Kidney (tissue), 22 donors: ENCODE measurements at places on chromosomes 1 and 21.

GRCh38 chr1:218433744-218434143 is 88.6 kb downstream of the TGFB2 start:
- DNase-seq: no peak

DNA sequence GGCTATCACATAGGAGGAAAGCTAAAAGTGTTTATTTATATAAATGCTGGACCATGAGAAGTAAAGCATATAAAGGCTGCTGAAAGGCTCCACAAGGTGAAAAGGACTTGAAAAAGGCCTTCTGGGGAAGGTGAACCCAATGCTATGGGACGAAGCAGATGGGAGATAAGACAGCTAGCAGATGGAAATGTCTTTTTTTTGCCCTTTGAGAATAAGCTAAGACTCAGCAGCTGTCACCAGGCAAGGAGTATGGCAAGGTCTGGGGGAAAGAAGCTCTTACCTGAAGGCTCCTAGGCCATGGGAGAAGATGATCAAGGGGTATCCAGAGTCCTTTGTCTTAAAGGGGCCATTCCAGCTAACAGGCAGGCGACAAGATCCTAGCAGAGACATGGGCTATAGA is 9.9 kb downstream of the PAFAH2 start:
- no peak for DNase-seq

DNA sequence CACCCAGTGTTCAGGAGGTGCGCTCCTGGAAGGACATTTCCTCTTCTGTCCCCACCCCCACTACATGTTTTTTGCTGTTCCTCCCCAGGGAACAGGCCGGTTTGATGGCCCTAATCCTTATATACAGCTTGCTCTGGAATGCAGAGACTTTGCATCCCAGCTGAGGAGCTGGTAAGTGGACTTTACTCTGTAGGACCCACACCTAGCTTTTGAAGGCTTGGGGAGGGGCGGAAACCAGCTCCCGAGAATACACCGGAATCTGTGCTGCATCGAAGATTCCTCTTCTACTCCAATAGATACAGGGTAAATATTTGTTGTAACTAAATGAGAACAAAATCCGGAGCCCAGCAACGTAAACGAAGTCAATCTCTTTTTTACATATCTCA is 1.2 kb upstream of the CGN start:
- peak; percentile 38 for DNase-seq

- DNase-seq: no peak
Measured at GRCh38 chr1:5966543-5967205, 25.6 kb downstream of the NPHP4 start.

DNA sequence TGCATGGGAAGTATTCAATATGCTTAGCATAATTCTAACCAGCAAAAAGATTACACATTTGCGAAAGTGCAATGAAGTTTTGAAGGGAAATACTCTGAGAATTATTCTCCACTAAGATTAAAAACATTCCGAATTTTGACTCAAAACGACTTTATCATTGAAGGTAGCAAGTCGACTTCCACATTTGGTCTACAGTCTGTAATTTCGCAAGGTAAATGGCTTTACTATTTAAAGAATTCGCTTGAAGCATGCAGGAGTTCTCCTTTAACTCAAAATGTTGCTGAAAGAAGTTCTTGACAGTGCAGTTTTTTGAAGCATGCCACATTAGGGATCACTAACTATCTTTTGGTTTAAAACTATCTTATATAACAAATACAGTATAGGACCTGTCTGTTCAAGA is 161.0 kb upstream of the HP1BP3 start:
- DNase-seq: no peak

DNA sequence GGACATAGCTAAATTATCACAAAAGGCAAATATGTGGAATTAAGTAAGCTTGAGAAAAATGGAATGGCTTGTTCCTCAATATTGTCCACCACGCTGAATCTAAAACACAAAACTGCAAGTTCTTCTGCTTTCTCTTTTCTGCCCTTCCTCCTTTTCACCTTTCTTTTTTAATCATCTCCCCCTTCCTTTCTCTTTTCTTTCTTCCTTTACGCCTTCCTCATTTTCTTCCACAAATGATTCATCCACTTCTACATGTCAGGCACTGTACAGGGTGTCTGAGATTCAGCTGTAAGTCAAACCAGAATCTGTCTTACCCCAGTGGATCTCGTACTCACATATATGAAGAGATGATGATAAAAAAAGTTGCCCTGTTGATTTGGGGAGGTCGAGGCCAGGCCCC is 1182.5 kb downstream of the MRPL39 start:
- no peak for DNase-seq

DNA sequence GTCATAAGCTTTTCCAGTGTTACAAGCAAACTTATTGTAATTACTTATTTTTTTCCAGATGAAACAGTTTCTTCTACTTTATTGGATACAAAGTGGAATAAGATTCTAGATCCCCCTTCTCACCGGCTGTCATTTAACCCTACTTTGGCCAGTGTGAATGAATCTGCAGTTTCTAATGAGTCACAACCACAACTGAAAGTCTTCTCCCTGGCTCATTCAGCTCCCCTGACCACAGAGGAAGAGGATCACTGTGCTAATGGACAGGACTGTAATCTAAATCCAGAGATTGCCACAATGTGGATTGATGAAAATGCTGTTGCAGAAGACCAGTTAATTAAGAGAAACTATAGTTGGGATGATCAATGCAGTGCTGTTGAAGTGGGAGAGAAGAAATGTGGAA is 95.5 kb downstream of the ZFYVE9 start:
- no peak for DNase-seq

DNA sequence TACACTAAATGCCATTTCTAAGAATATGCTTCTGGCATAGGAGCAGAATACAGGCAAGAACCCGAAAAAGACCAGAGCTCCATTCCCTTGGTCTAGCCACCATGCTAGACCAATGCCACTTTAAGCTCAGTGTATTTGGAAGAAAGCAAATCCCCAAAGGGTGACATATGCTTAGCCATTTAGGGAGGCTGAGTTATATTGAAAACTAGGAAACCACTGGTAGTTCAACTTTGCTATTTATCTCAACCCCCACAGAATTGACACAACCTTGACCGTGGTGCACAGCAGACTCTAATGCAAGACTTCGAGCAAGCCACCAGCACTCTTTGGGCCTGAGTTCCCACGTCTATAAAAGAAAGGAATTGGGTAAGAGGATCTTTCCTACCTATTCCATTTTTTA is 167.9 kb downstream of the ADSS2 start:
- DNase-seq: no peak

- no peak for DNase-seq
Measured at GRCh38 chr1:84442256-84442655, 36.8 kb upstream of the RPF1 start.

DNA sequence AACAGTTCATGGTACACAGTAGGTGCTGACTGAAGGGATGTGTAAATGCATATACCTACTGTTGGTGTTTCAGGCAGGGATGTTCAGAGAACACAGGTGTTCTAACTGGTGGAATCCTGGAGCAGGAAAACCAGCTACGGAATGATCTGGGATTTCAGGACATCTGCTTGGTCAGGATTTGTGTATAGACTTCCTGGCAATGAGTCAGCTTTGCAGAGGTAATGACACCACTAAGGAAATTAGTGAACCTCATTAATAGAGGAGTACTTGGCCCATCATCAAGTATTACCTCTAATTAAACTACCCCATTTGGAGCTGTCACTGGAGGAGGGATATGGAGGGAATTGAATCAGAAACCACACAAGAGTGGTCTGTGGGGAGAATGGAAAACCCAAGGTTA is 7.3 kb downstream of the MRPL37 start:
- no peak for DNase-seq

GRCh38 chr1:188433425-188433824 is 1604.7 kb downstream of the PLA2G4A start:
- DNase-seq: no peak

- DNase-seq: no peak
Measured at GRCh38 chr1:84888753-84889152, 4.3 kb downstream of the LPAR3 start.

GRCh38 chr1:183143576-183144315 is 42.3 kb upstream of the LAMC2 start:
- no peak for DNase-seq

- DNase-seq: no peak
Measured at GRCh38 chr1:7232441-7233236, 447.4 kb downstream of the CAMTA1 start.
